ENCODE measurements at places on chromosomes 3 and 15.
A peak's percentile ranks its signal among the peaks of the same experiment; 100 is the strongest.

GRCh38 chr3:101780661-101781060 lies 1.6 kb downstream of the NXPE3 start:
- DNase-seq = peak; percentile 38

GRCh38 chr3:32296251-32297204 lies 58.0 kb downstream of the CMTM8 start:
- DNase-seq = peak; percentile 71

- DNase-seq = no peak
These were observed 14.9 kb downstream of the SMAD3 start for GRCh38 chr15:67080118-67080899.

DNA sequence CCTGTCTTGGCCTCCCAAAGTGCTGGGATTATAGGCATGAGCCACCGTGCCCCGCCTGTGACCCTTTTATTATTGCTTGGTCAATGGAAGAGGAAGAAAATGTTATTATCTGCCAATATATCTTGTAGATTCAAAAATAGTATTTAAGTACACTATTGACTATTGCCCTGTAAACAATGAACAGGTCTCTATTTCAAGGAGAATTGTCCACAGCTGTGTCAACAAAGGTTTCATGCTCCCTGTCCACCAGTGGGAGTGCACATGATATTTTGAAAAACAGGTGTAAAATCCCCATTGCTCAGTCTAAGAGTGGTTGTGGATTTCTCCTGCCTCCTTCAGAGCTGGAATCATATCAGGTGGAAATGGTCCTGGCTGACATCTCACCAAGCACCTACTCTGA lies 36.5 kb upstream of the IGF1R start:
- DNase-seq = no peak

GRCh38 chr3:53646723-53647122 lies 152.3 kb downstream of the CACNA1D start:
- no peak for DNase-seq

DNA sequence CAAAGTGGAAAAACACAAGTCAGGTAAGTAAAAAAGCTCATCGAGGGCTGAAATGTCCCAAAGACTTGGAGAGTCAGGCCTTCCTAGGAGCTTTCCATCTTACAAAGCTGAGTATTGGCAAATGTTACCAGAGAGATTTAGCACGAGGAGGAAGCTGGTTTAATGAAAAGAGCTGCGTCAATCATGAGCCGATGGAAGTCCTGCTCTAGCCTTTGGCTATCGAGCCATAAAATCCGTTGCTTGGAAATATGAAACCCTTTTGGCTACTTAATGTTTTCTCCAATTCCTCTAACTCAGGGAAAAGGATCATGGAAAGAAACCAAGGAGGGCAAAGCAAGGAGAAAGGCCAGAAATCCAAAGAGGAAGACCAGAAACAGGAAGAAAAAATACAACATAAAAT lies 1074.6 kb downstream of the FHIT start:
- no peak for DNase-seq

- DNase-seq = peak; percentile 21
These were observed 76.7 kb downstream of the FLNB start for GRCh38 chr3:58084788-58085543.

- no peak for DNase-seq
These were observed 48.9 kb downstream of the IQGAP1 start for GRCh38 chr15:90436952-90437351.

DNA sequence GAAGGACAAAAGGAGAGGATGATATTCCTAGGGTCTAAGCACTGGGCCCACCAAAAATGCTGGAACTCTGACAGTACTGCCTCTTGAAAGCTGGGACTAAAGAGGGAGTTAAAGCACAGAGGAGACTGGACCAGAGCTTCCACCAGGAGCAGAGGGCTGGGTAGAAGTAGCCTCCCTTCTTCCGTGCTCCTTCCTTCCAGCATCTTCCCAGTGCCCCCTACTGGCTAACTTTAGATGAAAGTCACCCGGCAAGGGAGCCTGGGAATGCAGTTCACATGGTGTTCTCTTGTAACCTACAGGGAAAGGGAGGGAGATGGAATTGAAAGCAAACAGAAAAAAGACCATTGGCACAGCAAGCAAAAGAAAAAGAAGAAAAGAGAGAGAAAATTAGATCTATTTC lies 106.1 kb upstream of the COL8A1 start:
- DNase-seq = peak; percentile 78

DNA sequence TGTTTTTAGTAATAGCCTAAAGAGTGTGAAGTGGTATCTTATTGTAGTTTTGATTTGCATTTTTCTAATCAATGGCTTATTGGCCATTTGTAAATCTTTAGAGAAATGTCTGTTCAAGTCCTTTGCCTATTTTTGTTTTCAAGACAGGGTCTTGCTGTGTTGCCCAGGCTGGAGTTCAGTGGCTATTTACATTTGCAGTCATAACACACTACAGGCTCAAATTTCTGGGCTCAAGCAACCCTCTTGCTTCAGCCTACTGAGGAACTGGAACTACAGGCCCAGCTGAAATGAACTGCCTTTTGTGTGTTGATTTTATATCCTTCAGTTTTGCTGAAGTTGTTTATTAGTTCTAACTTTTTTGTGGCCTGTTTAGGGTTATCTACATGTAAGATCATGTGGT lies 27.9 kb downstream of the BSN start:
- DNase-seq = no peak

GRCh38 chr3:151558661-151559060 lies 97.8 kb upstream of the IGSF10 start:
- no peak for DNase-seq

DNA sequence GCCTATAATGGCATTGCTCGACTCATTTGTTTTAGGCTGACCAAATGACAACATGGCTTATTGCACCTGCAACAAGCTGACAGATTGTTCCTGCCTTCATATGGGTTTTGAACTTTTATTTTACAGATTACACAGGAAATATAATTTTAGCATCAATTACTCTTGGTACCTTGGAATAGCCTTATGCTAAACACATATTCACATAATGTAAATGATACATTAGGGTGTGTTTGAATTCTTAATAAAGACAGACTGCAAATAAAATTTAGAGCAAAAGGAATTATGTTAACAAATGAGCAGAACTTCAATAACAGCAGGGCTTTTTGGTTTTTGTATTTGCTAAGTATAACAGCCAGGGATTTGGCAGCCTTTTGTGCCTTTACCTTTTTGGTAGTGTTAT lies 51.9 kb upstream of the TMC3 start:
- no peak for DNase-seq

- DNase-seq = no peak
These were observed 48.7 kb downstream of the BSN start for GRCh38 chr3:49602877-49603411.

DNA sequence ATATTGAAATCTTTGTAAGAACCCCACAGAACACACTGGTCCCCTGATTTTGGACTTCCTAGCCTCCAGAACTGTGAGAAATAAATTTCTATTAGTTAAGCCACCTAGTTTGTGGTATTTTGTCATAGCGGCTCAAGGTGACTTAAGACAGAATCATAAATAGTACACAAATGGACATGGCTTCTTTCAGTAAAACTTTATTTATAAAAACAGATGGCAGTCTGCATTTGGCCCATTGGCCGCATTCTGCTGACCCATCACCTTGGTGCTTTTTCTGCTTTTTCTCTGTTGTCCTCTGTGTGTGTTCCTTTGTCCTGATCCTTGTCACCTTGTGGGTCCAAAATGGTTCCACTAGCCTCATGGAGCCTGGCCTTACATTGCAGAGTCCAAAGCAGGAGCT lies 363.6 kb downstream of the PTPRG start:
- no peak for DNase-seq

DNA sequence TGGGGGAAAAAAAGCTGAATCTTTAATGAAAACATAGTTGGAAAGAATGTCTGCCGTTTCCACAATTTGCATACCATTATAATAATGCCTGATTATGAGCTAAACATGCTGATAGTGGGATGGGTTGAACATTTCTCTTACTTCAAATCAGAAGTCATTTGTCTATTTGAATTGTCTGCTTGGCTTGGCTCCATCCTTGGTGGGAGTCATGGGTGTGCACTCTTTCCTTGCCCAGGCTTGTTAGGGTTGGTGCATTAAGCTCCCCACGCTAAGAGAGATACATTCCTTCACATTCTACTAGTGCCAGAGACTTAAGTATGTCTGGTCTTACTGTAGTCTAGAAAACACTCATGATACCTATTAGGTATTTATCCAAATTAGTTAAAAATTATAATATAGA lies 121.4 kb upstream of the RARB start:
- no peak for DNase-seq

GRCh38 chr3:156383441-156384025 lies 171.4 kb downstream of the SSR3 start:
- no peak for DNase-seq

- no peak for DNase-seq
These were observed 265.9 kb downstream of the TJP1 start for GRCh38 chr15:29556380-29556779.

- peak; percentile 29 for DNase-seq
These were observed 3.6 kb downstream of the WHAMM start for GRCh38 chr15:82812994-82813393.

DNA sequence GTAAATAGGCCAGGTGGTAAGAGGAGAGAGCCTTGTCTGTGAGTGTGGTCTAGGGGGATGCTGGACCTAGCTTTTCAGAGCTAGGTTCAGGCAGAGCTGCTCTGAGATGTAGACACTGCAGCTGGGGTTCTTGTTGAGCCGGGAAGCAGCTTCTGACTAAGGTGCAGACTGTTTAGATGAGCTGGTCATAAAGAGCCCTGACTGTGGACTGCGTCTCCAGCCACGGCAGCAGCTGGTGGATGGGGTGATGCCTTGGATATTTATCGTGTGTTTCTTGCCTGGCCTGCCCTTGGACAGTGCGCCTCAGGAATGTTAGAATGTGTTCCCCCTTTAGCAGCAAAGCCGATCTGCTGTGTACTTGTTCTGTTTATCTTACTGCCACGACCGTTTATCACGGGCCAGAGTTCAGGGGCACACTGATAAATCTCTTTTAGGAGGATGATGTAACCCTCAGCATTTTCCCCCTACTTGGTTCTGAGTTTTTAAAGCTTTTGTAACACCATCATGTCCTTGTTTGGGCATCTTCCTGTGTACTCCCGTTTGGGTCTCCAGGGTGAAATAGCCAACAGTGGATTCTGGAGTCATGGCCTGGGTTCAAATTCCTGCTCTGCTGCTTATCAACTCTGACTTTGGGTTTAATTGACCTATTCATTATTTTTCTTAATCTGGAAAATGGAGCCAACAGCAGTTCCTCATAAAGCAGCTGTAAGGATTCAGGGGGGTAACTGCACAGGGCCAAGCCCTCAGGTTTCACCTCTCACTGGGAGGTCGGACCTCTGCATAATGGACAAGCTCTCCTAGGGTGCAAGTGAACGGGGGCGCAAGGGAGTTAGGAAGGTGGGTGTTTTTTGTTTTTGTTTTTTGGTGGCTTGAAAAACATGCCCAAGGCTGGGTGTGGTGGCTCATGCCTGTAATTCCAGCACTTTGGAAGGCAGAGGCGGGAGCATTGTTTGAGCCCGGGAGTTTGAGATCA lies 51.4 kb downstream of the FLNB start:
- no peak for DNase-seq
